ENCODE measurements at places on chromosomes 13 and 19.
A peak's percentile ranks its signal among the peaks of the same experiment; 100 is the strongest.

DNA sequence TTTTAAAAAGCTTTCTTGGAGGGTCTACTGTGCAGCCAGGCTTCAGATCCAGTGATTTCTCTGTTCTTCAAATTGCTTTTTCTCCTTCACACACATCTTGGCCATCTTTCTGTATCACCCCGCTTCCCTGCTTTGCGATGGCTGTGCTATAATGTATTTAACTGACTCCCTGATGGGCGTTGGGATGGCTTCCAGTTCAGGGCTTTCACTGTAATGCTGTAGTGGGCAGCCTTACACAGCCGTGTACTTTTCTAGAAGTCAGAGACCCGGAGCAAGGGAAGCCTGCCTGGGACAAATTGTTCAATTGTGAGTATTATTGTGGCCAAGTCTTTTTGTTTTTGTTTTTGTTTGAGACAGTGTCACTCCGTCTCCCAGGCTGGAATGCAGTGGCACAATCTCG is 19.4 kb upstream of the PAK4 start:
- no peak for DNase-seq

- no peak for DNase-seq
These were observed 32.3 kb downstream of the ITM2B start for GRCh38 chr13:48265217-48265815.

DNA sequence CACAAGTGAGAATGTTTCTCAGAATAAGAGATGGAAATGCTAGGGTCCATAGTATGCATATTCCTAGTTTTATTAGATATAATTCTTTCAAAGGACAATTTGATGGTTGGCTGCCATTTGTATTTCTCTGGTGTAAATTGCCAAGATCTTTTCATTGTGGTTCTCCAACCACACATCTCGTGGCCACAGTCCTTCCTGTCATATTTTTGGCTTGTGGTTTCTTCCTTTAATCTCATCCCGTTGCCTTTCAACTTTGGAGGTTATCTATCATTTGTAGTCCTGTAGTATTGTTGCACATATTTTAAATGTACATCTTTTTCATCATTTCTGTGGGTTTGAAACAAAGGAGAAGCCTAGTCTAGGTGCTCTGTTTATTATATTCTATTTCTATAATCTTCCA is 61.2 kb downstream of the WASF3 start:
- no peak for DNase-seq

GRCh38 chr13:40974460-40975407 is 44.4 kb downstream of the ELF1 start:
- DNase-seq, result peak; percentile 63

DNA sequence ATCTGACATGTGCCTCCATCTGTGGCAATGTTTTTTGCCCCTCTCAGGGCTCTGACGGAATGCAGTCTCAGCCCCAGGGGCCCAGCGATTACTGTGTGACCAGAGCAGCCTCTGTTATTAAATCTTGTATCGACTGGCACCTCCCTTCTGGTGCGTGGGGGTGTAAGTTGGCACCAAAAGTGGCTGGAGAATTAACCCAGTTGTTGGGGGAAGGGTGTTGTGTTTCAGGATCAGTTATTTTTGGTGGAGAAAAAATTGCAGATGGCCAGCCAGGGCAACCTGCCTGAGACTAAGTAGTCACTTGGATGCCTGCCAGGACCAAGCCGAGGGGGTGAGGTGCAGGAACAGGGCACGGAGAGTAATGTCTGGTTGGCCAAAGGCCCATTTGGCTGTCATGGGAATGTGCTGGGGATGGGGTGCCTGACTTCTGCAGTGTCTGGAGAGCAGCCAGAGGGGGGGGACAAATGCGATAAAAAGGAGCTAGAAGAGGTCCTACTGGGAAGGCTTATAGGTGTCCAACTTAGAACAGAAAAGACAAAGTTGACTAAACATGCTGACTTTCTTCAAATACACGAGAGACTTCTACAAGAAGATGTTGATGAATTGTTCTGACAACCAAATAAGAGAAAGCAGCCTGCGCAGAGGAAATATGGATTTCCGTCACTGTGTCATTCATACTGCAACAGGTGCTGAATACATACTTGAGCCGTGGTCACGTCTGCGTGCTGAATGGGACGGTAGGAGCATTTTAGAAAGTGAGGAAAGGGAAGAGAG is 69.8 kb downstream of the SIAH3 start:
- peak; percentile 6 for DNase-seq

DNA sequence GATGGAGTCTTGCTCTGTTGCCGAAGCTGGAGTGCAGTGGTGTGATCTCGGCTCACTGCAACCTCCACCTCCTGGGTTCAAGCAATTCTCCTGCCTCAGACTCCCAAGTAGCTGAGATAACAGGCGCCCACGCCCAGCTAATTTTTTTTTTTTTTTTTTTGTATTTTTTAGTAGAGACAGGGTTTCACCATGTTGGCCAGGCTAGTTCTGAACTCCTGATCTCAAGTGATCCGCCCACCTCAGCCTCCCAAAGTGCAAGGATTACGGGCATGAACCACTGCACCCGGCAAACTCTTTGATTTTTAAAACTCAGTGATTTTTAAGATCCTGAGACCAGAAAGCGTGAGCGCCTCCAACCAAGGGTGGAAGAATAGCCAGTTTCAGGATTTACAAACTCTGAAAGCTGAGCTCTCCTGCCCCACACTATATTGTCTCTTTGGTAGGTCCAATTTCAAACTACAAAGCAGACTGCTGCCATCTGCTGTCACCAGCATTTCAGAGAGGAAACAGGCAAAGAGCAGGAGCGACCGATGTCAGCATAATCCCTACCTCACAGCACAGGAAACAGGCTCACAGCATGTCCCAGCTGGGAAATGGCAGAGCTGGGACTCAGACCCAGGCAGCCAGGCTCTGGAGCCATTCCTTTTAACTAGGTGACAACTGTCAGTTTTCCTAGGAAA is 9.2 kb downstream of the NOSIP start:
- DNase-seq, result peak; percentile 83

DNA sequence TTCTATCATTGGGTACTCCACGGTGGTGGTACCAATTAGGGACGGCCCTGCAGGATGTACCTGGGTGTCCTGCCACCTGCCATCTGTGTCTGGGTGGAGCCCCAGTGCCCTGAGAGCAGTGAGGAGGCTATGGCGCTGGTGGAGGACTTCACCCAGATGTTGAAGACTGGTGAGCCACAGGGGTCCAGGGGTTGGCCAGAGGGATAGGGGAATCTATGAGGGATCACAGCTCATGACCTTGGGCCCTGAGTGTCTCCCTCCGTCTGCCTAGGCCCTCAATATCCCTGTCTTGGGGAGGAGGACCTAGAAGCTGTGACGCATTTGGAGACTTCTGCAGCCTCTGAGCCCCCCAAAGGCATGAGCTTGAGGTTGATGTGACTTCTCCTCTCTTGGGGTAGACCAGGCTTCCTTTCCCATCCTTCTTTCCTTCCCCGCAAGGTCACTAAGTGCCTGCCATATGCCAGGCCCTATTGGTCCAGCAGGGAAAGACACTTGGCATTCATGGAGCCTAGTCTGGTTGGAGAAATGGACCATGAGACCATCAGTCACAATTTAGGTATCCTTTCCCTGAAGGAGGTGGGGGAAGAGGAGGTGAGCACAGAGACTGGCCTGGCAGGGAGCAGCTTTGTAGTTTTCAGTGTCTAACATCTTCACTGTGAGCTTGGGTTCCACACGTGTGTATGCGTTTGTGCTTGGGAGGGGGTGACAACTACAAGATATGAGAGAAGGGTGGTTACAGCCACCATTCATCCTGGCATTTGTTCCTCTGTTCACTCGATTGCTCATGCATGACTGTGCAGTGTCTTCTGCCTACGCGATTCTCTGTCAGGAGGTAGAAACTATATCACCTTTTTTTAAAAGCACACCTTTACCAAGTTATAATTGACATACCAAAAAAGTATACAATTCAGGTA is 5.1 kb upstream of the MZF1 start:
- DNase-seq, result no peak
